Activated naive CD8-positive, alpha-beta T cell treated with anti-CD3 and anti-CD28 coated beads for 36 hours (primary cell): ENCODE measurements at places on chromosomes 6 and 20.

- DNase-seq: no peak
Measured at GRCh38 chr6:105430685-105431084, 27.8 kb upstream of the PREP start.

- no peak for DNase-seq
Measured at GRCh38 chr20:16292226-16292880, 280.9 kb downstream of the KIF16B start.

DNA sequence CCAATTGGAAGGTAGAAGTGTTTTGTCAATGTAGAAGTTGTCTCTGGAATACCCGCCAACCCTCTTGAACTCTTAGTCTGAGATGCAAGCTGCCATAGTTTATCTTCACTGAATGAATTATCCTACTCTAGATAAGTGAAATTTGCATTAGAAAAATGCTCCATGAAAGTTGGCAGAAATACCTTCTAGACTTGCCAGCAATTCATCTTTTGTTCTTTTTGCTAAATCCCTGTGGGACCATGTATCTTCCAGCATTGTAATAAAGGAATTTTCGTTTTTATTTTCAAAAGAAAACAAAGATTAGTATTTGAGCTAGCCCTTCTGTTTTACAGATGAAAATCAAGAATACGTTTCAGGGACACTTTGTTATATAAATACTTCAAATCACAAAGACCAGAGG is 244.2 kb downstream of the CBLN4 start:
- DNase-seq: no peak

DNA sequence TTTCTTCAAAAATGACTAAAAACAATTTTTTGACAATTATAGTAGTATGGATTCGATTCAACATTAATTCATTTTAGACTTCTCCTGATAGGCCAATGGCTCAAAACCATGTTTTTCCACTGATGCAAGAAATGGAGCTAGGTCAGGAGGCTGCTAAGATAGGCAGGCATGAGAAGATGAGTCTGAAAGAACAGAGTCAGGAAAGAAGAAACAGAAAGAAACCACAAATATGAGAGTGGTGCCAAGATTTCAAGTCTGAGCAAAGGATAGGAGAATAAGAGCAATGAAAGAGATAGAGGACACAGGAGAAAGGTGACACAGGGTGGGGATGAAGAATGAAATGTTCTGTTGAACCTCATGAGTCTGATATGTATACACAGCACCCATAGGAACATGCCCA is 112.2 kb downstream of the TASP1 start:
- DNase-seq: no peak

- DNase-seq: no peak
Measured at GRCh38 chr6:2914318-2914660, 11.2 kb upstream of the SERPINB9 start.
